Hematopoietic multipotent progenitor cell treated with erythropoietin and hydrocortisone succinate and interleukin-3 and kit ligand, for 8 days (in vitro differentiated cells): ENCODE measurements at places on chromosomes 1 and 21.
A peak's percentile ranks its signal among the peaks of the same experiment; 100 is the strongest.

DNA sequence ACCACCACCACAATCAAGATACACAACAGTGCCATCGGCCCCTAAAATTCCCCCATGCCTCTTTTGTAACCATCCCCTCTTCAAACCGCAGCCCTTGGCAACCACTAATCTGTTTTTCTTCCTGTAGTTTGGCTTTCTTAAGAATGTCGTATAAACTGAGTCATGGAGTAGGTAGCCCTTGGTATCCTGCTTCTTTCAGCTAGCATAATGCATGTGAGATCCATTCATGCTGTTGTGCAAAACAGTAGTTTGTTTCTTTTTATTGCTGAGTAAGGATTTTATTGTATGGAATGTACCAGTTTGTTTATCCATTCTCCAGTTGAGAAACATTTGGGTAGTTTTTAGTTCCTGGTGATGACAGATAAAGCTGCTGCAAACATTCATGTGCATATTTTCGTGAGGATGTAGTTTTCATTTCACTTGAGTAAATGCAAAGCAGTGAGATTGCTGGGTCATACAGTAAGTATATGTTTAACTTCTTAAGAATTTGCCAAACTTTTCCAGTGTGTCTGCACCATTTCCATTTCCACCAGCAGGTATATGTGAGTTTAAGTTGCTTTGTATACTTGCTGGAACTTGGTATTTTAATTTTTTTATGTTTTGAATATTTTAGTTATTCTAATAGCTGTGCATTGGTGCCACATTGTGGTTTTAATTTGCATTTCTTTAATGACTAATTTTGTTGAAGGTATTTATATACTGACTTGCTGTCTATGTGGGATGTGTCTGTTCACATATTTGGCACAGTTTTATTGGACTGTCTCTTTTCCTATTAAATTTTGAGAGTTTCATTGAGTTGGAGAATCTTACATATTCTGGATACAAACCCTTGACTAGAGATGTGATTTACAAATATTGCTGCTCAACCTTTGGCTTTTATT lies 148.4 kb upstream of the MAP1LC3C start:
- peak; percentile 17 for DNase-seq

- no peak for DNase-seq
Measured at GRCh38 chr1:110722807-110723206, 48.1 kb upstream of the KCNA3 start.

DNA sequence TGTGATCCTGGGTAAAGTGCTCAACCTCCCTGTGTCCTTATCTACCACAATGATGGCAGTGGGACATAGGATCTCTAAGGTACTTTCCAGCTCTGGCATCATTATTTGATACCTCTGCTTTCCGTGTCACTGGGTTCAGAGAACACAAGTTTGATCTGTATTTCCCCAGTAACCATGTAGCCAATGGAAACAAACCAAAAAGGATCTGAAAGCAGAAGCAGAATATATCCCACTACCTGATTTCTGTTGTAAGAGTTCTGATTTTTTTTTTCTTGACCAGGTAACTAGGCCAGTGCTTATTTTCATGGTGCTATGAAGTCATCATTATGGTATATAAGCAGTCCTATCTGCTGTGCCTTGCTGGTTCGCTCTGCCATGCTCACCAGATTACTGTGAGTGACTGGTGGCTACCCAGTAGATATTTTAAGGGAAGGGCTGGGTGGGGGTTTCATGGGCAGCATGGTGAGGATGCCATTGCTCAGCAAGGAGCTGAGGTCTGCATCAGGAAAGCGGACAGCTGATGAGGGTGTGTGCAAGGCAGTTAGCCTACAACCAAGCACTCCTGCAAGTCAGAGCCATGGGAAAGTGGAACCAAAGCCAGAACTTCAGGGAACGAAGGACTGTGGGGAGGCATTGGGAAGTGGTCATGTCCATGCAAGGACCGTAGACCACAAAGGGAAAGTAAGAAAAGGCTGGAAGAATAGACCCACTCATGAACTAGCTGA lies 104.9 kb upstream of the EDEM3 start:
- no peak for DNase-seq

GRCh38 chr1:2394220-2394619 lies 2.6 kb downstream of the RER1 start:
- DNase-seq, result no peak

GRCh38 chr1:185894791-185895190 lies 160.6 kb downstream of the HMCN1 start:
- no peak for DNase-seq

GRCh38 chr1:237267743-237268142 lies 225.8 kb downstream of the RYR2 start:
- DNase-seq, result no peak

DNA sequence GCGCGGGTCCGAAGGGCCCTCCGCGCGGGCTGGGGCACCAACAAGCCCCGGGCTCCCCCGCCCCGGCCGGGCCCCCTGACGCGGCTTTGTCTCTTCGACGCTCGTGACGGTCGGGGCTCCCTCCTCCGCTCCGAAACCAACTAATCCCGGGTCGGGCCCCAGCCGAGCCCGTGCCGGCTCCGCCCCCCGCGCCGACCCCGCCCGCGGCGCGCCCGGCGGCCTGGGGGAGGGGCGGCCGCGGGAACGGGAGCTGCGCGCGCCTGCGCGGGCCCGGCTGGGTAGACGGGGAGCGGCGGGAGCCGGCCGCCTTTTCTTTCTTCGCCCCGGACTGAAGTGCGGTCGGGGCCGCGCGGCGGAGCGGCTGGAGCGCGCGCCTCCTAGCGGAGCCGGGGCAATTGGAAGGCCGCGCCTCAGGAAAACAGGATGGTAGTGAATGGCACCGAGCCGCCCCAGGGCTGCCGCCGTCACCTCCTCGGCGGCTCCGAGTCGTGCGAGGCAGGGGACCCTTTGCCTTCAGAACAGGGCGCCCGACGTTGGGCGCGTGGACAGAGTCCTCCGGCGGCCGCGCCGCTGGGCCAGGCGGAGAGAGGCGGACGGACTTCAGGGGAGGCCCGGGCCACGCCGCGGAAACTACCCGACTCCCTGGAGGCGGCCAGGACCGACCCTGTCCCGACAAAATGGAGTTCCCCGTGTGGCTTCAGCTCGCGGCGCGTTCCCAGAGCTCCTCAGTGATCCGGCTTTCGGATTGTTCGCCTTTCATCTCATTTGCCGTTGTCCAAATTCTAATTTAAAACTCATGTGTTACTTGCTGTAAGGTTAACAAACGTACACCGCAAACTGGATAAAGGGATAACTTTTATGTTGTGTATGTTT lies at the start of gene TP53BP2:
TSS of gene TP53BP2 (minus strand) at position 138 of the 873 bp plus-strand sequence. CDS start 267 bp downstream, outside the sequence.
- DNase-seq, result peak; percentile 87

DNA sequence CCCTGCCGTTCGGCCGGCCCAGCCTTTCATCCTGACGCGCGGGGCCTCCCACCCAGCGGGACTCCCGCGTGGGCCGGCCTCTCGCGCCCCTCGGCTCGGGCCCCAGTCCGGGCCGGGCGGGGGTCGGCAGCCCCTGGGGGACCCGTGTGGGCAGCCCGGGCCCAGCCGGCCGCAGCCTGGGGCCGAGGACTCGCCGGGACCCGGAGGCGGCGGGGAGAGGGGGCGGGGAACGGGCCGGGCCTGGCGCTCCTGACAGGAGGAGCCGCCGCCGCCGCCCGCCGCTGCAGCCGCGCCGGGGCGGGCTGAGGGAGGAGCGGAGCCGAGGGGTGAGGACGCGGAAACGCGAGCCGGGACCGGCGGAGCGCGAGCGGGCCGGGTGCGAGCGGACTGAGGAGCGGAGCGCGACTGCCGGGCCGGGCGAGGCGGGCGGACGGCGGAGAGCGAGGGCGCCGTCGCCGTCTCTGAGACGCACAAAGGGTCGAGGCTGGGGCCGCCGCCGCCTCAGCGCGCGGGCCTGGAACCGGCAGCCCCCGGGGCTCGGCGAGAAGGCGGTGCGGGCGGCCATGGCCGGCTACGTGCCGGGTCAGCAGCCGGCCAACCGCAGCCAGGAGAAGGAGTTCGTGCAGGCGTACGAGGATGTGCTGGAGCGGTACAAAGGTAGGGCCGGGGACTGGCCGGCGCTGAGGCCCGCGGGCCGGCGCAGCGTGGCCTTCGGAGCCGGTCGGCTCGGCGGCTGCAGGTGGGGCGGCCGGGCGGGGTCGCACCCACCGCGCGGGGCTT lies 79.1 kb downstream of the NDUFS5 start:
- DNase-seq, result peak; percentile 63

- no peak for DNase-seq
Measured at GRCh38 chr1:80278936-80279335, 1272.4 kb upstream of the ADGRL4 start.

DNA sequence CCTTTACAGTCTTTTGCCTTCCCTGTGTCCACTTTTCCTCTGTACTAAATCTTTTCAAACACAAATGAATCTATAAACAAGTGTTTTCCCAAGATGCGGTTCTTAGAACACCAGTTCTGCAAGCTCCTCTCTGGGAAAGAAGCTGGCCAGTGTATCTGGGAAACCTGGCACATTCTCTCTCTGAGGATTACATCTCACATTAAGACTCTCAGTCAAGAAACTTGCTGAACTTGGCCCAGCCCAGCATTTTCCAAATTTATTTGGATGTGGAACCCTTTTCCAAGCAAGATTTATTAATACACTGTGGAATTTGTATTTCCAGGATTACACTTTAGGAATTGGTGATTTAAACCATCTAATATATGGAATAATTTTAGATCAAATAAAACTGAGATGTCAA lies 105.7 kb downstream of the ZNF281 start:
- no peak for DNase-seq

DNA sequence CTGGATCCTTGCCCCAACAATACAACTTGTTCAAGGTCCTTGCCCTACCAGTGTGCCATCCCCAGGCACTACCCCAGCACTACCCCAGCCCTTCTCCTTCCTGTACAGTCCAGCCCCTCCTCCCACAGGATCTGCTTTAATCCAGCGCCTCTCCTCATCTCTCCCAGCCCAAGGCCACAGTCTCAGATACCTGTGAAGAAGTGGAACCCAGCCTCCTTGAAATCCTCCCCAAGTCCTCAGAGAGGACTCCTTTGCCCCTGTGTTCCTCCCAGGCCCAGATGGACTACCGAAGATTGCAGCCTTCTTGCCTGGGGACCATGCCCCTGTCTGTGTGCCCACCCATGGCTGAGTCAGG lies 6.5 kb upstream of the CDC20 start:
- no peak for DNase-seq

DNA sequence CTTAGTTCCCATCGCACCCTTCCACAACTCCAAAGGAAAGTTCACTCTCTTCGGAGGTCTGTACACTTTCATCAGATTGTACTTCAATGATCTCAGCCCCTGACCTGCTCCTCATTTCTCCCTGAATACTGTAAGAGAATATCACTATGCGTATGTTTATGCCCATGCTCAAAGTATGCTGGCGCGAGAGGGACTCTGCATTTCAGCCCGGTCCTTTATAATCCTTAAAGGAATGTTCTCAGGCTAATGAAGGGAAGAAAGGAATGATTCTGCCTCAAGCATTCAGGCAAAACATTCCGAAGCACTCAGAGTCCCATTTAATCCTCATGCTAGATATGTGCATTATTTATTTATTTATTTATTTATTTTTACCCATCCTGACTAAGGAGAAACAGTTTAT lies 76.8 kb downstream of the PLD5 start:
- DNase-seq, result no peak

GRCh38 chr1:26602378-26602959 lies 72.9 kb downstream of the RPS6KA1 start:
- DNase-seq, result peak; percentile 86

DNA sequence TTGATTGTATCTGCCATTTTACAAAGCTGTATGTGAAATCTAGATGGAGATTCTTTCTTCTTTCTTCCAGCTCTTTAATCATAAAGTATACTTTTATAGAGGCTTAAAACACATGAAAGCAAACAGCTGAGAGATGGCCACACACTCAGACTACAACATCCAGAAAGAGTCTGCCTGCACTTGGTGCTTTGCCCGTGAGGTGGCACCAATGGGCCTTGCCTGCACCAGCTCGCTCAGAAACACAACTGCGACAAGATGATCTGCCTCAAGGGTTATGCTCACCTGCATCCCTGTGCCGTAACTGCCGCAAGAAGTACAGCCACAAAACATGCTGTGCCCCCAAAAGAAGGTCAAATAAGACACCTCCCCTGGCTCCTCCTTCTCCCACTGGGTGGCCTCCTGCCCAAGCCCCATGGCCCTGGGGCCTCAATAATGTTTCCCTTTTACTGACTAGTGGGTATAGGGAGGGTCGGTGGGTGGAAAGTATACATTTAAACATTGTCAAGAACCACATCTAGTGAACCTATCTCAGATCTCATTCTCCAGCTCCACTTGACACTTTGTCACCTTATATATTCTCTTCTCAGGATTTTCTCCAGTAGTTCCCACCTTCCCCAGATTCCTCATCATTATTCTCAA lies 66.7 kb upstream of the ANGPTL3 start:
- peak; percentile 41 for DNase-seq

DNA sequence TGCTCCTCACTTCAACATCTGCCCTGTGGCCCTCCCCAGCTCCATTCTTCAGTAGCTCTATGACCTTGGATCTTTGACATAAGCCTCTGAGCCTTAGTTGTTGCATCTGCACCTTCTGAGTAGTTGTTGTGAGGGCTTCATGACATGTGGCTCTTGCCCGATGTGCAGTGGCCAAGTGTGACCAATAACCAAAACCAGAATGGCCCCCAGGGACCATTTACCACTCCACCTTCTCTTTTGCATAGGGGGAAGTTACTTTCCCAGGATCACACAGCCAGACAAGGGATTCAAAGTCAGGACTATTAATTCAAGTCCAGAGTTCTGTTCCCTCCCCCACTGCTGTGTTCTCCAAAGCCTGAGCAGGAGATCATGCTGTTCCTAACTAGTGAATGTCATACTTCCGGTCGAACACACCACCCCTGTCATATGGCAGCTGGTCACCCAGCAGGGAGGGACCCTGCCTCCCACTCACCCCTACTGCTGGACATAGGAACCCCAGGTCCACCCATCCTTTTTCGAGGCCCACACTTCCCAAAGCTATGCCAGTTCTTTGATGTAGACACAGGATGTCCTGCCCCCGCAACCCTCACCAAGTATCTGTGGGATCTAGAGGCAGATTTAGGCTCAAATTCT lies 4.0 kb downstream of the FGR start:
- no peak for DNase-seq

DNA sequence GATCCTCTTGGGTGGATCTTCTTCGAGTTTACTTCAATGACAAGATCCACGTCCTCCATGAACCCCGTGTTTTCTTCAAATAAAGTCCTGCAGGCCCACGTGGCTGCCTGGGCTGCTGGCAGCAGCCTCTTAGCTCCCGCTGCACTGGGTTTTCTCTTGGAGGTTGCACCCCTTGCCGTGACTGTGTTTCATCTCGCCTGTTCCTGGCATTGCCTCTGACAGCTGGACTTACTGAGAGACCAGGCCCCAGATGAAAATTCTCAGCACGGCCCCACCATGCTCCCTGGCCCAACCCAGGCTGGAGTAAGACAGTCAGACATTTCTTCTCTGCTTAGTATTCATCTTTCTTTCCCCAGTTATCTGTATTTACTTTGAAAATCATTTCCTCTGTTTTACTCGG lies 274.8 kb upstream of the RUNX1 start:
- DNase-seq, result no peak

DNA sequence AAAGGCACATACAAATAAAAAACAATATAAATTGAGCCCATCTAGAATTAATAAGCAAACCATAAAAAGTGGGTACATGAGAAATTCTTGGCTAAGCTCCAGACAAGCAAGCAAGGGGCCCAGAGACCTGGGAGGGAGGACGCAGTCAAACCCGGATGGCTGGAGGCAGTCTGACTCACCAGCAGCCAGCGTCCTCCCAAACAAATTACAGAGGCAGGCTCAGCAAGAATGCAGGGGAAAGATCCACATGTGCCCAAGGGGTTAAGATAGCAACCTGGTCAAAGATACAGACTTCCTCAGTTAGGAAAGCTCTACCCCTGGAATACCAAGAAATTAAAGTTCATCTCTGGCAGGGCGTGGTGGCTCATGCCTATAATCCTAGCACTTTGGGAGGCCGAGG lies 7.4 kb upstream of the TIAM1 start:
- no peak for DNase-seq
